ENCODE measurements at places on chromosomes 1 and 21.

- DNase-seq = no peak
Measured at GRCh38 chr1:235843461-235843961, 23.2 kb downstream of the LYST start.

GRCh38 chr1:199573047-199573446 is 454.5 kb upstream of the NR5A2 start:
- DNase-seq = no peak

DNA sequence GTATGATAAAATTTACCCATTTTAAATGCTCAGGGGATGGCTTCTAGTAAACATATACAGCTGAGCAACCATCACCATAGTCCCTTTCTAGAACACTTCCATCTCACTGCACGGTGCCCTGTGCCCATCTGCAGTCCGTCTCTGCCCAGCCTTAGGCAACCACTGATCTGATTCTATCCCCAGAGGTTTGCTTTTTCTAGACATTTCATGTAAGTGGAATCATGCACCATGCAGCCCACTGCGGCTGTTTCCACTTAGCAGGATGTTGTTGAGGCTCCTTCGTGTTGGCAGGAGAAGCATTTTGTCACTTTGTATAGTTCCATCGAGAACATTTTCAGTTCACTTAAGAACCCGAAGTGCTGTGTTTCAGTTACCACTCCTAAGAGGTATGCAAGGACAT is 27.8 kb upstream of the VAMP3 start:
- peak; percentile 0 for DNase-seq

- DNase-seq = no peak
Measured at GRCh38 chr1:244437086-244437468, 14.6 kb downstream of the ADSS2 start.

GRCh38 chr1:78834201-78834741 is 172.3 kb downstream of the ADGRL4 start:
- no peak for DNase-seq

DNA sequence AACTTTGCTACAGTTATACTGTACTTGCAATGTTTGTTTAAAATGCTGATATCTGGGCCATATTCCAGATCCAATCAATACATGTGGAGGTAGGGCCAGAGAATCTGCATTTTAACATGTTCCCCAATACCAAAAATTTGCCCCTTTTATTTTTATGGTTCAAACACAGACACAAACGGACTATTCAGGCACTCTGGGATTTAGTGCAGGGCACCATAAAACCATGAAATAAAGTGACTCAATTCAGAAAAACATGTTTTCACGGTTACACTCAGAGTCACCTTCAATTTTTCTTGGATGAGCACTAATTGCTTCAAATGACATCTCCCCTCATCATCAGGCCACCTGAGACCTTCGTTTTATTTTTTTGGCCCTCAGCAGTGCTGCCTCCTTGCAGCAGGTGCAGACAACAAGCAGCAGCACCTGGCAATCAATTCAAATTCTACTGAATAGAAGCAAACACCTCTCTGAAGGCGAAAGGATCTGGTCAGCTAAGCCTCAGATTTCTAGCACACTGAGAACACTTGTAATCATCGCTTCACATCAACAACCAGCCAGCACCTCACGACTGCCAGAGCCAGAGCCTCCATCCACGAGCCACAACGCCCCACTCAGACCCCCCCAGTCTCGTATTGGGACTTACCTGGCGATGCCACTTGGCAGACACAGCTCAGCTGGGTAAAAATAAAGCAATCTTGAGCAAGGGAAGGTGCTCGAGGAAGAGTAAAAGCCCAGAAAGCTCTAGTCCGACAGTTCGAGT is 1.1 kb downstream of the ERO1B start:
- DNase-seq = no peak

DNA sequence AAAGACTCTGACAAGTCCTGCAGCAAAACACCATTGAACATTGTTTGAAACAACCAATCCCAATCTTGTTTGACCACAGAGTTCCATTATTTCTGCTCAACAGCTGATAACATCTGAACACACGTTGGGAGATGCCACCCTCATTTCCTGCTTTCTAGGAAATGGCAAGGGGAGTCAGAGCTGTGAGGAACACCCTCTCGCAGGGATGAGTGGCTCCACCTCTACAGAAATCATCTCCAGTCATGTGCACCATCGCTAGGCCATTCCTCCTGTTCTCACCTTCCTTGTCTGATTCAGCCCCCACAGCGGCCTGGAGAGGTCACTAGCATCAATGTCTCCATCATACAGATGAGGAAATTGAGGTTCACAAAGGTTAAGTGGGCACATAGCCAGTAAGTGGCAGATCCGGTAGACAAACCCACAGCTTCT is 22.4 kb upstream of the RUNX3 start:
- DNase-seq = no peak

DNA sequence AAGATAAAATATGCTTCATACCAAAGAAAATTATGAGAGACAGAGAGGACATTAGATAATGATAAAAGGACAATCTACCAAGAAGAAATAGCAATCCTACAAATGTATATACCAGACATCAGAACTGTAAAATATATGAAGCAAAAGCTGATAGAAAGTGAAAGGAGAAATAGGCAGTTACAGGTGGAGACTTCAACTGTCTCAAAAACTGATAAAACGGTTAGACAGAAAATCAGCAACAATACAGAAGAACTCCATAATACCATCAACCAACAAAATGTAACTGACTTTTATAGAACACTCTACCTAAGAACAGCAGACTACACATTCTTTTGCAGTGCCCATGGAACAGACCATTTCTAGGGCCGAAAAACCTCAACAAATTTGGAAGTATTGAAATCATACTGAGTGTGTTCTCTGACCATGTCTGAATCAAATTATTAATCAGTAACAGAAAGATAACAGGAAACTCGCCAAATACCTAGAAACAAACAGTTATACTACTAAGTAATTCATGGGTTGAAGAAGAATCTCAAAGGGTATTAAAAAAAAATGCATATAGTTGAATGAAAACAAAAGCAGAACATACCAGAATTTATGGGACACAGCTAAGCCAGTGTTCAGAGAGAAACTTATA is 132.1 kb downstream of the RPS6KC1 start:
- DNase-seq = no peak

DNA sequence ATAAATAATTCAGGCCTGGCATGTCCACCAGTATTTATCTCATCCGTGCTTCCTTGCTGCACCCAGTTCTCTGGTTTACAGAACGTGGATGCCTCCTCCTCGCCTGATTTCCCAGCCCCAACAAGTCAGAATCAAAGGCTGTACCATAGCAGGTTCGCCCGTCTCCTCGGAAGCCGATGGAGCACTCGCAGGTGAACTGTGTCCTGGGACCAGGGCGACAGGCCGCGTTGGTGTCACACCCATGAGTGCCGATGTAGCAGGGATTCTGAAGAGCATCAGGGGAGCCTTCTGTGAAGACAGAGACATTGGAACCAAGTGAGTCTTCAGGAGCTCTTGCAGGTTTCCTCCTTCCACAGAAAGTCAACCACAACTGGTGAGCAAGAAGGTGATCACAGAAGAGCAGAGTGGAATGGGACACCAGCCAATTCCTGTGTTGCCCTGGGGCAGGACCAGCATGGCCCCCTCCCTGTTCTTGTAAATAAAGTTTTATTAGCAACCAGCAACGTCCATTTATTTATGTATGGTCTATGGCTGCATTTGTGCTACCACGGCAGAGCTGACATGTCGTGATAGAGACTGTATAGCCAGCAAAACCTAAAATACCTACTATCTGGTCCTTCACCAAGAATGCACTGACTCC is 40.8 kb downstream of the NID1 start:
- DNase-seq = no peak

- no peak for DNase-seq
Measured at GRCh38 chr1:28421744-28422143, 52.2 kb downstream of the PHACTR4 start.

DNA sequence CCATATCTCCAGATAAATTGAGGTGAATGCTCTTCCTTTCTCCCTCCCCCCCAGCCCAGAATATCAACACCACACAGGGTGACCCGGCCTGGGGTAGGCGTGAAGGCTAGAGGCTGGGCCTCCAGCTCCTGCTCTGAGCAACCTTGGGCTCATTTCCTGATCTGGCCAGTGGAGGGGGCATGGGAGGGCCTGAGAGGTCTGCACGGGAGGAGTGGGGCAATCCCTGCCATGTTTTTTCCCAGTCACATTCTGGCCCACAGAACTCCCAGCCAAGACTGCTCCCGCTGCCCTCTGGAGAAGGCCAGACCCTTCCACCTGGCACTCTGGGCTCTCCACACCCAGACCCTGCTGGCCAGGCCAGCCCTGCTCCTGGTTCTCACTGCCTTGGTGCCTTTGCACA is 3.9 kb downstream of the CLDN19 start:
- DNase-seq = no peak

GRCh38 chr1:224089583-224089982 is 24.3 kb upstream of the FBXO28 start:
- no peak for DNase-seq

DNA sequence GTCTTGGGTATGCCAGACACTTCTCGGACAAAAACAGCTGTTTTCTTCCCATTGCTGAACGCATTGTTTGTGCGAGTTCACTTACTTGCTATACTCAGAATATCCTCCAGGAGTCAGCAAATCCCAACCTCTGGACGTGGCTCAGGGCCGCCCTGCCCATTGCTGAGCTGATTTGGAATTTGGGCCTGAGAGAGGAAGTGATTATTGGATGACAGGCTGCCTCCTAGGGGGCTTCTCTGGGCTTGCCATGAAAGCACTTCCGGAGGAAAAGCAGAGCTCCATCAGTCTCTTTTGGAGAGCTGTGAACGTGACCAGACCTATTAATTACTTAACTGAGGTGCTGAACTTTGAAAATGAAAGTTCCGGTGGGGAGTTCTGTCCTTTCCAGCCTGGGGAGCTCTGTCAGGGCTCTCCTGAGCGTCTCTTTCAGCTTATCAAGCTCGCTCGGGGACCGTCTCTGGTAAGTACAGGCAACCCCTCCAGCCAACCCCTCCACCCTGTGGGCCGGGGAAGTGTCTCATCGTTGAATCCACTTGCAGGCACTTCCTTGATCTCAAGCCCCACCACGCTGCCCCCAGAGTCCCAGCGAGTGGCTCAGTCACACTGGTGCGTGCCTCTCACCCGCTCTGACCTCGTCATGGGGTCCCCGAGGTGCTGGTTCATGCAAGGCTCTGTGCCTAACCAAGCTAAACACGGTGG is 76.9 kb downstream of the CLIC6 start:
- peak; percentile 80 for DNase-seq

- DNase-seq = no peak
Measured at GRCh38 chr1:207417076-207417475, 37.1 kb upstream of the CR2 start.

GRCh38 chr21:38796424-38796823 is 9.3 kb upstream of the ETS2 start:
- DNase-seq = no peak

DNA sequence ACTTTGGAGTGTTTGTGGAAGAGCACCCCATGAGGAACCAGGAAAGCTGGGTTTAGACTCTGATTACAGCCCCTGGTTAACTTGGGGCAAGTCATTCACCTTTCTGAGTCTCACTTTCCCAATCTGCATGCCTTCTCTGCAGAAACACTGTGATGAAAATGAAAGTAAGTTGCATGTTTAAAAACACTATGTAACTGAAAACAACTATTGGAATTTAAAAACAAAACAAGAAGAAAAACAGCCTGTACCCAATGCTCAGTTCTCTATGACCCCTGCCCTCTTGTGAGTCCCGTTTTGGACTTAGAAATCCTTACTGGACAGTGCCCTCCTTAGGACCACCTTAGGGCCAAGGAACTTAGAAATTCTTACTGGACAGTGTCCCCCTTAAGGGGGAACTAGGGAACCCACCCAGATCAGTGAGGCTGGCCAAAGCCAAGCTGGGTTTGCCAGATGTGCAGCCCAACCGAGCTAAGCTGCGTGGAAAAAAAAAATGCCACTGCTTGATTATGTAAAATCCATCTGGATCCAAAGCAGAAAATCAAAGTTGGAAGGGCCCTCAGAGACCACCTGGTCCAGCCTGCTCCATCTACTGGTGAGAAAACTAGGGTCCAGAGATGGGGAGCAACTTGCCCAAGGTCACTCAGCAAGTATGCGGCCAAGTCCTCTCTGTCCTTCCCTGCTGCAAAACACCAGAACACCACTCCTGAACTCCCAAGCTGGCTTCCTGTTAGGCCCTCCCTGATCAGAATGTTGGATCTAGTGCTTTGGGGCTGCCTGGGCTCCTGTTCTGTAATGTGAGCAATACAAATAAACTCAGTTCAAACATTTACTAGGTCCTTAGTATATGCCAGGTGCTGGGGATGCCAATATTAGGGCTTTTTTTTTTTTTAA is 77.7 kb downstream of the MRPL37 start:
- DNase-seq = peak; percentile 44

DNA sequence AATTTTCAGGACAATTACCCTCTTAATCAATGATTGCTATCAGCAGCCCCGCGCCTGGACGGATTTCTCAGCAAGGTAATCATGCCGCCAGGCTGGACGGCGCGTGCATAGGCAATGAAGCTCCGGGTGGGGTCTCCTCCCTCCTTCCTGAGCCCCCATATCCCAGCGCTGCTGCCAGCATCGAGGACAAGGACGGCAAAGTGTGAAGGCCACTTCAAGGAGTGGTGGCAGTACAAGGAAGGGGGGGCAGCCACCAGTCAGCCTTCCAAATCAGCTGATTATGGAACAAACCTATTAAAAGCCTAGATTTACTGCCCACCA is 51.1 kb downstream of the DMAP1 start:
- no peak for DNase-seq

GRCh38 chr1:96362623-96363022 is 359.0 kb upstream of the PTBP2 start:
- peak; percentile 92 for DNase-seq

GRCh38 chr1:244815600-244816099 is 19.8 kb upstream of the COX20 start:
- DNase-seq = no peak

DNA sequence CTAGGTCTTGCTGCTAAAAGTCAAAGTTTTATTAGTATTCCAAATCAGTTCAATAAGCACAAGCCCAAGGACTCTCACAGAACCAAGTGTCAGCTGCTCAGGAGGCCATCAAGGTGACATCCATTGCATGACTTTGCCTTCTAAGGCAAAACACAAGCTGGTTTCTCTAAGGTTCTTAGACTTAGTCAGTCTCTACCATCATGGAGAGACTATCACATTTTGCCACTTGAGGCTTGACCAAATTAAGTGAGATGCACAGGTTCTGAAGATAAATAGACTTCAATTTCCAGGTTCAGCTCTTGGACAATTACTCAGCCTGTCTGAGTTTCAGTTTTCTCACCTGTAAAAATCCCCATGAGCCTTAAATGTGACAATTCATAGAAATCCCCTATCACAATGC is 29.0 kb downstream of the TRIT1 start:
- DNase-seq = no peak

- DNase-seq = no peak
Measured at GRCh38 chr1:20194224-20194623, 7.9 kb upstream of the PLA2G2C start.

- no peak for DNase-seq
Measured at GRCh38 chr1:43984855-43985254, 5.8 kb downstream of the B4GALT2 start.
